ENCODE measurements at places on chromosomes 11 and 22.
A peak's percentile ranks its signal among the peaks of the same experiment; 100 is the strongest.

- peak; percentile 59 for DNase-seq
Measured at GRCh38 chr11:117941163-117941707, 12.0 kb upstream of the TMPRSS13 start.

GRCh38 chr11:76218449-76219178 lies 12.3 kb upstream of the WNT11 start:
- peak; percentile 24 for DNase-seq

DNA sequence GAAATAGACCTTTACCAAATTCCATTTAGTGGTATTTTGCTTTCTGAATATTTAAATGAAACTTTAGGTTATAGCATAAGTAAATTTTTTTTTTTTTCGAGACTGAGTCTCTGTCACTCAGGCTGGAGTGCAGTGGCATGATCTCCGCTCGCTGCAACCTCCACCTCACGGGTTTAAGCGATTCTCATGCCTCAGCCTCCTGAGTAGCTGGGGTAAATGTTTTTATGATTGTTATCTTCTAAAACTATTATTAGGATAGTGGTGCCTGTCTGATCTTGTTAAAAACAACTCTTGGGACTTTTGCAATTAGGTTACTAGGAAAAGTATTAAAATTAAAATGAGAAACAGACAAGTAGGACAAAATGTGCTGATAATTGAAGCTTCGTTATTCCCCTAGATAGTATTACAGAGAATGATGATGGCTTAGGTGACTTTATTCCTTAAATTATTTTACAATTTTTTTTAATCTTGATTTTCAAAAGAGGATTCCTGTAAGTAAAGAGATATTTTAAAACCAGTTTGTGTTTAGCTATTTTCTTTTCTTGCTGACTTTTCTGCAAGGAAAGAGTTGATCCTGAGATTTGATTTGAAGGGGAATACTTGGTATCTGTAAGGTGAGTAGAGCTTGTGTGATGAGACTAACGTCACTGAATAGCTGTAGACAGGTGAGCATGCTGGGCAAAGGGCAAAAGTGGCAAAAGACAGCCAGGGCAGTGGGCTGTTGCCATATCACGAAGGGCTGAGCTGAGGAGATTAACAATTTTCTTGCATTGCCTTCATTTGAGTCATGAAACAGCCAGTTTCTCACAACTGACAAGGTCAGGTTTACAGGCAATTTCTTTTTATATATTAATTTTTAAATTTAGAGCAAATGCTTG lies 20.8 kb downstream of the CRKL start:
- no peak for DNase-seq

DNA sequence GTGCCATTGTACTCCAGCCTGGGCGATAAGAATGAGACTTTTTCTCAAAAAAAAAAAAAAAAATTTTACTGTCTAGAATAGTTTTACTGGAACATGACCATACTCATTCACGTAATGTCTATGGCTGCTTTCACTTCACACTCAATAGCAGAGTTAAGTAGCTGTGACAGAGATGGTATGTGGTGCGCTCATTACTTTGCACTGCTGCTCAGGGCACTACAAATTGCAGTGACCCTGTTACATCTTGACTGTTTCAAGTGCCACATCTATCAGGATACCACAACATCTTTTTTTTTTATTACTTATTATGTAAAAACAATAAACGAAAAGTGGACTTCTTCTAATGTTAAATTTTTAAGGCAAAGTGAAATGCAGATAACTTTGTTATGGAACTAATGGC lies 110.3 kb downstream of the ARHGAP20 start:
- DNase-seq = no peak

DNA sequence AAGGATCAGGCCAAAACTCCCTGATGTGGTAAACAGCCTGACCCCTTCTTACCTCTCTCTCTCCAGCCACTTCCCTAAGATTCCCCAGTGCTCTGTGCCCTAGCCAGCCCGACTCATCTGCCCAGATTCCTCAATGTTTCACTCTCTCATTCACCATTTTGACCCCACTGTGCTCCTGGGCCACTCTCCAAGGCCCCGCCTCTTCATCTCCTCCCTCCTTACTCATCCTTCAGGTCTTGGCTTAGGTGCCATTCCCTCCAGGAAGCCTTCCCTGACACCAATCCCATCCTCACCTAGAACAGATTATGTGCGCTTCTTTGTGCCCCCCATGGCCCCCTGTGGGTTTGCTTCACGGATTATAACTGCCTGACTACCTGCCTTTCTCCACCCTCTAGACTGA lies 13.2 kb downstream of the SLC43A3 start:
- DNase-seq = no peak

GRCh38 chr11:119290894-119291497 lies 25.9 kb downstream of the MCAM start:
- DNase-seq = no peak

GRCh38 chr22:25361899-25362214 lies 142.4 kb downstream of the CRYBB2 start:
- no peak for DNase-seq

DNA sequence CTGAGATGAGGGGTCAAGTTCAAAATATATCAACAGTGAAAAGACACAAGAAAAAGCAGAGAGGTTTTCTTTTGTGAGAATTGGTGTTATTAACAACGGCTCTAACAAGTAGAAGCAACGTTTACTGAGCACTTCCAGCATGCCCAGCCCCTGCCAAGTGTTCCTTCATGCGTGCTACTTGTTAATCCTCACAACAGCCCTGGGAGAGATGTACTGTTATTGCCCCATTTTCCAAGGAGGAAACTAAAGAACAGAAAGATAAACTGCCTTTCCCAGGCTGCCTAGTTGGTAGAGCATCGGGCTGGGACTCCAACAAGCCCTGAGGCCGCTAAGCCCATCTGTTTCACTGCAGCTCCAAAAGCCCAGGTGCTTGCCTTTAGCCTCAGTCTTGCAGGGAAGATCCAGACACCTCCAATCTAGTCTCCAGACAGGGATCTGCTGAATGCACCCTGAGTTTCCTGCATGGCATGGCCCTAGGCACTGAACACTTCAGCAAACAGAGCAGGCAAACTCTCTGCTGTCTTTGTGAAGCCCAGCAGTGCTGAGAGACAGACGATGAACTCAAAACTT lies 25.5 kb downstream of the SPATA19 start:
- no peak for DNase-seq

GRCh38 chr11:110123003-110123402 lies 29.8 kb downstream of the ZC3H12C start:
- no peak for DNase-seq

- DNase-seq = peak; percentile 82
Measured at GRCh38 chr22:38755911-38756532, at the start of gene SUN2. Gene SUN2 (minus strand): TSS chr22:38755998. CDS start chr22:38752628, 3,370 bp downstream.

DNA sequence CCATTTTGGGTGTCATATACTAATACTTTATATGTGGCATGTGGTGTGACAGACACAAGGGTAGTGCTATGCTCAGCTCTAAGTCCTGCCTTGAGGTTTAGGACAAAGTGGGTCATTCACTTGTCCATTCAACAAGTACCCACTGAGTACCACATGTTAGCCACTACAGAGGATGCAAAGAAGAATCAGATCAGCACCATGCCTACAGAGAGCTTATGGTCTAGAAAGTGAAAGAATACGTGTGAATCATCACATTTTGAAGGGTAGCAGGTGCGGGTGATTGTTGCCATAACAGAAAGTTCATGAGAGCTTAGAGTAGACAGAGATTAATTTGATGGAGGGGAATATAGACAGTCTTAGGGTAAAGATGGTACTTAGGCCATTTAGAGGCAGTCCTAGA lies 18.3 kb downstream of the CLMP start:
- no peak for DNase-seq

- no peak for DNase-seq
Measured at GRCh38 chr11:130103296-130103814, 33.7 kb downstream of the APLP2 start.

DNA sequence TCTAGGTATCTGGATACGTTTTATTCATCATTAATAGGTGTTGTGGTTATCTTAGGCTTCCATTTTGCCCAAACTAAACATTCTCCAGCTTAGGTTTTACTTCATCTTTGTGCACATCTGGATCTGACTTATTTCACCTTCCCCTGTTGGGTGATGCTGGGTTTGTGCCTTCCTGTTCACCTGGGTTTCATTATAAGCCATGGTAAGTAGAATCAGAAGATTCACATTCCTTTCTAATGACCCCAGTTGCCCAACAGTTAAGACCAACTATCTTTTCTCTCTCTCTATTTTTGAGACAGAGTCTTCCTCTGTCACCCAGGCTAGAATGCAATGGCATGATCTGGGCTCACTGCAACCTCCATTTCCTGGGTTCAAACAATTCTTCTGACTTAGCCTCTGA lies 44.6 kb downstream of the LMO2 start:
- no peak for DNase-seq

DNA sequence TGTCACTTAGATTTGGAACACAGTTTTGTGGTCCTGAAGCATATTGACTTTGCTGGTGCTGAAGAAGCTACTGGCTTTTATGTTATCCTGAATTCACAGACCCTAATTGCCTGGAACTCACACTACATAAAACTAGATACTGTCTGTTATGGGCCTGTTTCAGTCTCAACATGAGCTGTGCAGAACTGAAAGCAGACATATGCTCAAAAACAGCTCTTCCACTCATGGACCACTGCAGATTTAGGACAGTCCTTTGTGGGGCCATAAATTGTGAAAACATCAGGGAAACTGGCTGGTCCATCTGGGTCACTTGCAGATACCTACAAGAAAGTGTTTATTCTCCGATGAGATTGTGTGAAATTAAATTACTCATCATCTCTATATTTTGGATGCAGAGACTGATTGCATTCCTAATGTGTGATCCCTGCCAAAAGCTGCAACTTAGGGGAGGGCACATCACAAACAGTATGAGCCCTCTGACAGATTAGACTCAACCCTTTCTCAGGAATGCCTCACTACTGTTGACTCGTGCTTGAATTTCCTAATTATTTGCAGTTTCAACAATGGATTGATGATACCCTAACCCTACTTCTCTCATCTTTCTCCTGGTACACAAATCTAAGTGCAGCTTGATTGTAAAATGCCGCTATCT lies 10.2 kb upstream of the CLNS1A start:
- no peak for DNase-seq

GRCh38 chr11:67281552-67282150 lies 7.5 kb upstream of the ANKRD13D start:
- DNase-seq = no peak

DNA sequence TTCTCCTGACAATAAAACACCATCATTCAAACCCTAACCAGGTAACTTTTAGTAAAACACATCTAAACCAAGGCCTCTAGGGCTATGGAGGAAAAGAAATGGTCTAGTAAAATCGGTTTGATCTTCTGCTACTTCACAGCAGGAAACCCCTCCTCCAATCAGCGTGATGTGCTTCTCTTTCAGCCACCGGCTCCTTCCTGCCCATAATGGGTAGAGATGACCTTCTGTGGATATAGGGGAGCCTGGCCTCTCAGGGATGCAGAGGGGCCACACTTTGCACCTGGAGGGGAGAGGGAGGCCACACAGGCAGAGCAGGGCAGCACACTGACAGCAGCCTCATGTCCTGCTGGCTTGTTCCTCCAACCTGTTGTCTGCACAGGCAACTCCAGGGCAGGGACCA lies 6.9 kb downstream of the EHD1 start:
- no peak for DNase-seq

GRCh38 chr11:124745835-124746620 lies 6.0 kb downstream of the VSIG2 start:
- peak; percentile 53 for DNase-seq

GRCh38 chr22:22460635-22461034 lies 47.9 kb downstream of the ZNF280B start:
- DNase-seq = no peak

- no peak for DNase-seq
Measured at GRCh38 chr11:67290801-67291200, 1.7 kb downstream of the ANKRD13D start.

- no peak for DNase-seq
Measured at GRCh38 chr22:29879753-29880152, 3.2 kb upstream of the MTMR3 start.

GRCh38 chr11:22520521-22520920 lies 105.1 kb downstream of the FANCF start:
- no peak for DNase-seq

DNA sequence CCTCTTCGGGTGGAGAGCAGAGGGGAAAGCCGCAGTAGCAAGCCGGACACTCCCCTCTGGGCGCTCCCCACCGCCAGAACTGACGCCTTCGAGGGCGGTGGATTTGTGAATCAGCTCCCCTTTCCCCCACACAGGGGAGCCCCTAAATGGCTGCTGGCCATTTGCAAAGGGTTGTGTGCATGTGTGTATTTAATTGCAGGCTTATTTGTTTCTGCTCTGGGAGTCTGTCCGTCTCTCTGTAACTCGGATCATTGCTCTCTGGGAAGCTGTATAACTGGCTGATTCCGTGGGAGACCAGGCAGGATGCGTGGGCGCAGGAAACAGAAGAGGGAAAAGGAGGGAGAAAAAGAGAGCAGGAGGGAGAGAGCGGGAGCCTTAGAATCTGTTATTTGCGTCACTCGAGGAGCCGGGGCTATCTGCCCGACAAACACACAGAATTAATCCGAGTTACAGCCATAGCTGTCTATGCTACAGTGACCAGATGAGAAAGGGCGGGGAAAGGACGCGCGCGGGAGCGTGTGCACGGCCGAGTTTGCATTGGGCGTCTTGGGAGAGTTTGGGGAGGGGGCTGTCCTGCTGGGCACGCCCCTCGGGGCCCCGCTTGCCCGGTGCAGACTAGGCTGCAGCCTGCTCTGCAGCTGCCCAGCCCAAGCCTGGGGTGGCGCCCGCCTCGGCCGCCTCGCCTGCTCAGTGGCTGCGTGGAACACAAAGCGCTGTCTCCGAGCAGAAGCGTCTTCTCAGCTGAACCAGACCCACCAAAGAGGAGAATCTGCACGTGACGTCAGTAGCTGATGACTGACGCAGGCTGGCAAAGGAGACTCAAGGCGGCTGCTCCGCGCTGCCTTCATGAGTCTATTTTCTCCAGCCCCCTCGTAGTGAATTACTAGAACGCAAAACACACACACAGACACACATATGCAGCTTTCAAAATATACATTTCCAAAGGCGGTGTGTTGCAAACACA lies 105.3 kb upstream of the HSD17B12 start:
- DNase-seq = peak; percentile 54

DNA sequence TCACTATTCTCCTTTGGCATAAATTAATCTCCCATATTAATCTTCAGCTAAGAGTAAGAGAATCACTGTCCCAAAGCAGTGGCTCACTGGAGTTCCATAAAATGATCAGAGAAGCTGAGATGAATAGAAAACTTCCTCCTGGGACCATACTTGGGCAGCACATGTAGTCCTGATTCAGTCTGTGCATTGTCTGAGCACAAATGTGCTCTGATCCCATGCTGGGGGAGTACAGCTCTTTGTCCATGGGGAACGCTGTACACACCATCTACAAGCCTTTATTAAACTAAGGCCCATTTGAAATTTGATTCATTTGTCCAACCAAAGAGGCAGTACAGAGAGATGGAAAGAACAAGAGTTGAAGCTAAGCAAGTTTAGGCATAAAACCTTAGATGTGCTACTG lies 147.4 kb upstream of the PGR start:
- peak; percentile 37 for DNase-seq

- no peak for DNase-seq
Measured at GRCh38 chr11:93520726-93521509, 22.3 kb downstream of the SMCO4 start.
